NCI-H2227 treated with DMSO at 0.1 percent for 48 hours (cell line): ENCODE measurements at places on chromosomes 12 and 14.
A peak's percentile ranks its signal among the peaks of the same experiment; 100 is the strongest.

GRCh38 chr12:96424601-96425000 is 24.4 kb upstream of the CDK17 start:
- DNase-seq, result no peak

DNA sequence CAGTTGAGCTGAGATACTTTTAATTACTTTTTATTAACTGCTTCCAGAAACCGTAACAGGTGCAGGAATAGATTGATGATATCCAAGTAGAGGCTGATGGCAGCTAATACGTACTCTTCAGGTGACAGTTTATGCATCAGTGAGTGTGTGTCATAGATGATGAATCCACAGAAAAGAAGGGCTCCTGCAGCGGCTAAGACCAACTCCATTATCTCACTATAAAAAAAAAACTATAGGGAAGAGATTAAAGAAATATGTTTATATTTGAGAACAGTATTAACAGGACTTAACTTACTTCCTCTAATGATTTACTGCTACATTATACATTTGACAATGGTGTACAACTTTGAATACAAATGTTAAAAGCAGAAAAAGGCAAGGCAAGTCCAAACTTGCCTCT is 7.4 kb upstream of the LLPH start:
- DNase-seq, result no peak

DNA sequence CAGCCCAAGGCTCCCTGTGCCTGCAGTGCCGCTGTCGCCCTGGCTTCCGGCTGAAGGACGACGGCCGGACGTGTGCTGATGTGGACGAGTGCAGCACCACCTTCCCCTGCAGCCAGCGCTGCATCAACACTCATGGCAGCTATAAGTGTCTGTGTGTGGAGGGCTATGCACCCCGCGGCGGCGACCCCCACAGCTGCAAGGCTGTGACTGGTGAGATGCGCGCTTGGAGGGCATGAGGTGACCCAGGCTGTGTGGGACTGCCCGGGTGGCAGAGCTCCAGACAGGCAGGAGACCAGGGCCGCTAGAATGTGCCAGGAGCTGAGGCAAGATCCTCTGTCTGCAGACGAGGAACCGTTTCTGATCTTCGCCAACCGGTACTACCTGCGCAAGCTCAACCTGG is 19.6 kb upstream of the NXPH4 start:
- DNase-seq, result no peak

DNA sequence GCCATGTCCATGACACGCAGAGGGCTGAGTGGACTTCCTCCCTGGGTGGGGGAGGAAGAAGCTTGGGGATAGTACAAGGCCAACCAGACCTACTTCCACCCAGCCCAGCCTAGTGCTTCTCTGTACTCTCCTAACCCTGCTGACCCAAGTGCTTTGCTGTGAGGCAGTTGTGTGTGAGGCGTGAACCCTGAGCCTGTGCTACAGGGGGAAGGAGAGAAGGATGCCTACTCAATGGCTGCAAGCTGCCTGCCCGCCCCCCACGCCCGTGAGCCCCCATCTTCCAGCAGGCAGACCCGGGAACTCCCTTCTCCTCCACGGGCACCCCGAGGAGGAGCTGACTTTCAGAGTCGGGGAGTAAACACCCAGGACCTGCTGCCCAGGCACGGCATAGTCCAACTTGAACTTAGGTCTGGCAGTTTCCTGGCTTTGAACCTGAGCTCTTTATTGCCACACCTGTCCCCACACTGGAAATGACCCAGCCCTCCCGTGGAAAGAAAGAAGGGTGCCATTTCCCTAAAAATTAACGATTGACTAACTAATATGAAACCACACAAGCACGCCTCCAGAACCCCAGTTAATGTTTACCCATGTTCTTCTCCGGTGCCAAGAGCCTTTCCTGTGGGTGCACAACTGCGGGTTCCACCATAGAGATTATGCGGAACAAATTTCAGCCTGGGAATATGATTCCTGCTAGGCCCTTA is 10.8 kb downstream of the ALDH2 start:
- DNase-seq, result no peak

DNA sequence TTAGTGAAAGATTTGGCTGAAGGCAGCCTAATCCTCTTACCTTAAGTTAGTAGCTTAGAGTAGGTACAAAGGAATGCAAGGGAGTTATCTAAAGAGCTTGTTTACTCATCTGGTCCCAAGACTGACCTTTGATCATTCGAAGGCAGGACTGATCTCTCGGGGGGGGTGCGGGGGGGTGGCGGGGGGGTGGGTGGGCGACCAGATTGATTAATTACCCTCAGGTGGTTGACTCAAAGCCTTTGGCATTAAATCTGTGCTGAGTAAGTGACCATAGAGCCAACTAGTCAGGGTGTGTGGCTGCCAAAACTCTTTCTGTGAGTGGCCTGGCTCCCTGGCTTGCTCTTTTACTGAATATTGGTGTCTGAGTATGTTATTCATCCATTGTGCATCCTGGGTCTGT is 731.9 kb upstream of the FBXO33 start:
- no peak for DNase-seq

DNA sequence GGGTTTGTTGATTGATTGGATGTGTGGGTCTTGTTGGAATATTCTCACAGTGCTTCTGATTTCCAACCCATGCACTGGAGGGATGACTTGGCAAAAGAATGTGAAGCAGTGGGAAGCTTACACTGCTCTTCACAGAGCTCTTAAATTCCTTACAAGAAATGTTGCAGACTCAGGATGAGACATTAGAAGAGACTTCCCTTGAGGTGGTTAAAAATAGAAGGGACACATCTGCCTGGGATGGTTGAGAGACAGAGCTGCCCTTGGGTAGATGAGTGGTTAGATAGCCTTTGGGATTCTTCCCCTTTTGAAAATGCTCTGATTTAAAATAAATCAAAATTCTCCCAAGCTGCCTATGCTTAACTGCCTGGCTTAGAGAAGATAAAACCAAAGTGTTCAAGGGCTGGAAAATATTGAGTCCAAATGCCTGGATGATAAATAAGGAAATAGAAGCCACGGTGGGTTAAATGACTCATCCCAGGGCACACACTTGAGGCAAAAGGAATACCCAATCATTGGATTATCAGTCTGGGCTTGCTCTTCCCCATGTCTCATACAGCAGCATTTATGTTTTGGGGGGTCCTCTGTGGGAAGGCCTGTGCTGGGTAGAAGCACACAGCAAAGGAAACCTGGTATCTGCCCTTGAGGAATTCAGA is 264.3 kb downstream of the AKAP6 start:
- no peak for DNase-seq

DNA sequence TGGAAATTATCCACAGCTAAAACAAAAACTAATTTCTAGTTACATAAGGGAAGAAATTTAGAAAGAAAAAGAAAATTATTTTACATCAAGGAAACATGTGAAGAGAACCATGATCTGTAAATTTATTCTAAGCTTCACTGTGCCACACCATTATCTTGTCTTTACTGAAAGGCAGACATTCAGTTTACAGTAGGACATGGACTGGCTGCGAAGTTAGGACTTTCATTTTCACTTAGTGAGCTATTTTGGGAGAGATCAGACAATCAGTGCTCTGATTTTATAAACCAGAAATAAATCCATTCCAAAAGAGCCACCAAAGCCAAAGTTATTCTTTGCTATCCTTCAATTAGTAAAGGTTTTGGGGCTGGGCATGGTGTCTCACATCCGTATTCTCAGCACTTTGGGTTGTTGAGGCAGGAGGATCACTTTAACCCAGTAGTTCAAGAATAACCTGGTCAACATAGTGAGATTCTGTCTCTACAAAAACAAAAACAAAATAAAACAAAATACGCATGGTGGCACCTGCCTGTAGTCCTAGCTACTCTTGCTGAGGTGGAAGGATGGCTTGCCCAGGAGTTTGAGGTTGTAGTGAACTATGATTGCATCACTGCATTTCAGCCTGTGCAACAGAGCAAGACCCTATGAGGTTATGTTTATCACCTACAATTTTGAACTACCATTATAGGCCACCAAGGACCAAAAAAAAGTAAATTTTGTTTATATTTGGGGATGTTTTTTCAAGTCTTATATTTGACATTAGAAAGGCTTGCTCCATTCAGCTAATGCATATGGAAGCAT is 1084.8 kb upstream of the ATXN7L3B start:
- no peak for DNase-seq

GRCh38 chr12:13241833-13242488 is 45.4 kb downstream of the EMP1 start:
- no peak for DNase-seq

DNA sequence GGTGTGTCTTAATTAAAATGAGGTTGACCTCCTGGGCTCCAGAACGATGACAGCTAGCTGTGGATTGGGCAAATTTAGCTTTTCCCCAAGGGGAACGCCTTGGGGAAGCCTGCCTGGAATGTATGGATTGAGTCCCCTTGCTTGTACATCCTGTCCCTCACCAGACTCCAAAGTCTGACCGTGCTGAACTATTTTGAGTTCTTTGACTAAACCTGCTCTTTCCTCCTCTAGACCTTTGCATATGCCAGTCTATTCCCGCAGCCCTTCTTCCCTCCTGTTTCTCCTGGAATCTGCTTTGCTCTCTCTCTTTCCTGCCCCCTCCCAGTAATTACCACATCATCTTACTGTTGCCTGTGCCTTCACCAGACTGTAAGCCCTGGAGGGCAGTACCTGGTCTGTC is 11.5 kb upstream of the KDM2B start:
- DNase-seq, result no peak

DNA sequence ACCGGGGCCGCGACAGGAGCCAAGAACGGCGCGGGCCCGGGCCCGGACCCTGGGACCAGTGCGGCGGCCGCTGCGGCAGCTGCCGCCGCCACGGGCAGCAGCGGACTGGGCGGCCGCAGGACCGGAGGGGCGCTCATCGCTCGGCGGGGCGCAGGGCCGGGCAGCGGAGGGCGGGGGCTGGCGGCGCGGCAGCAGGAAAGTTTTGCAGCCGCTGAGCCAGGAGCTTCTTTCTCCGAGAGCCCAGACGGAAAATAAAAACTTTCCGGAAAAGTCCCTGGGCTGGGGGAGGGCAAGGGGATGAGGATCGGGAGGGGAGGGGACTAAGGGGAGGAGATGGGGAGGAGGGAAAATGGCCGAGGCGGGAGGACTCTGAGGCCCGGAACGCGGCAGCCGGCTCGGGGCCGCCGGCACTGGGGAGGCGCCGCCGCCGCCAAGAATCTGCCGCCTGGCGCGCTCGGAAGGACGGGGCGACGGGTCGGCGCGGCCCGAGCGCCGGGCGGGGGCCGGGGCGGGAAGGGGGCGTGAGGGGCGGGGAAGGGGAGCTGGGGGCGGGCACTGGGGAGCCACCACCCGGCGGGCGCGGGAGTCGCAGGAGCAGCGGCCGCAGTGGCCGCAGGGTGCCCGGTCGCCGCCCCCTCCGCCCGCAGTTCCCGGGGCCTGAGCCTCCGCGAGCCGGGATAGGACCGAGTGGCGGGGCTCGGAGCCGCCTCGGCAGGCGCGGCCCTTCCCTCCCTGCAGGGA is at the start of gene PRKD1:
Gene PRKD1, minus strand, starts transcription at position 472 of the 741 bp plus-strand sequence.
- peak; percentile 72 for DNase-seq

- no peak for DNase-seq
Observed at GRCh38 chr14:52307376-52307775, 6.7 kb upstream of the PTGER2 start.

DNA sequence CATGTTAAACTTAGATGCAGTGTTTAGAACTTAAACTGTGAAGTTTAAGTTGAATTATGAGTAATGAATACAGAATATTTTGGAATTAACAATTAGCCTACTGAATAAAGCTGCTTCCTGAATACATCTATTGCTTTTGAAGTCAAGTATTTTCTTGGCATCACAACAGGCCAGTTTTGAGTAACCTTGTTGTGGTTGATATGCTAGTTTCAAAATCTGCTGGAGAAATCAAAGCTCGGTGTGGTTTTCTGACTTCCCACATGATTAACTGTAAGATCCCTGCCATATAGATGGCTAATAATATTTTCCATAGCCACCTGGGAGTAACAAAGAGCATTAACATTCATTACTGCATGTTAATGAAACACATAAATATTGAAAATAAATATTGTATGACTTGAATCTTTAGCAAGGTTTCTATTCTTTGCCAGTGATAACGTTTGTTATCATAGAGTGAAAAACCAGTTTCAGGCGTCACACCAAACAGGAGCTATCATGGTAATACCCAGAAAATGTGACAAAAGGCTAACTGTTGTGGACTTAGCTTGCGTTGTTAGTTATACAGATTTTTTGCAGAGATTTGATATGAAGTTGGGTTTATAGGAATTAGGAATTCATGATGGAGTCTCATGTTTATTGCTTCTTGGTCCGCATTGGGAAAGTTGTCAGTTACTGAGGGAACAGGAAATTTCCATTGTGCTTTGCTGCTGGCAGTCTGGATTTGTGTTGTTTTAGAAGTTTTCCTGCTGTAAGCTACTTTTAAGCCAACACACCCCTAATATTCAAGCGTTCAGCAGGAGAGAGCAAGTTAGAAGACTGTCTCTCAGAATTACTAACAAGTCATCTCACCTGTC is 32.1 kb downstream of the PPFIBP1 start:
- no peak for DNase-seq

- no peak for DNase-seq
Observed at GRCh38 chr12:130672089-130672820, 43.8 kb downstream of the RIMBP2 start.

GRCh38 chr12:105030820-105031807 is 45.0 kb downstream of the NOPCHAP1 start:
- DNase-seq, result no peak

DNA sequence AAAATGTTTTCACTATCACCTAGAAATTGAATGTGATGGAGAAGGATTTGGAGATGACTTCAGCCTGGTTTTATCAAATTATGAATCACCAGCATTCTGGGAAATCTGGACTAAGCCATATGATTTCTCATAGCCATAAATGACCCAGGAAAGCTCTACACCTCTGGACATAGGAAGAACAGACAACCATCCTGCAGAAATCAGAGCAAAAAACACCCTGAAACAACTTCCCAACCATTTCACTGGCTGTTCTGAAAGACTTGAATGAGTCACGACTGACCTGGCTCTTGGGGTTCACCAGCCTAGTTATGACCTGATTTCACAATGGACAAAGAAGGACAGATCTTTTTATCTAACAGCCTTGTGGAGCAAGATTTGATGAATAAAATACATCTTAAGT is 123.8 kb downstream of the KCNH5 start:
- no peak for DNase-seq

DNA sequence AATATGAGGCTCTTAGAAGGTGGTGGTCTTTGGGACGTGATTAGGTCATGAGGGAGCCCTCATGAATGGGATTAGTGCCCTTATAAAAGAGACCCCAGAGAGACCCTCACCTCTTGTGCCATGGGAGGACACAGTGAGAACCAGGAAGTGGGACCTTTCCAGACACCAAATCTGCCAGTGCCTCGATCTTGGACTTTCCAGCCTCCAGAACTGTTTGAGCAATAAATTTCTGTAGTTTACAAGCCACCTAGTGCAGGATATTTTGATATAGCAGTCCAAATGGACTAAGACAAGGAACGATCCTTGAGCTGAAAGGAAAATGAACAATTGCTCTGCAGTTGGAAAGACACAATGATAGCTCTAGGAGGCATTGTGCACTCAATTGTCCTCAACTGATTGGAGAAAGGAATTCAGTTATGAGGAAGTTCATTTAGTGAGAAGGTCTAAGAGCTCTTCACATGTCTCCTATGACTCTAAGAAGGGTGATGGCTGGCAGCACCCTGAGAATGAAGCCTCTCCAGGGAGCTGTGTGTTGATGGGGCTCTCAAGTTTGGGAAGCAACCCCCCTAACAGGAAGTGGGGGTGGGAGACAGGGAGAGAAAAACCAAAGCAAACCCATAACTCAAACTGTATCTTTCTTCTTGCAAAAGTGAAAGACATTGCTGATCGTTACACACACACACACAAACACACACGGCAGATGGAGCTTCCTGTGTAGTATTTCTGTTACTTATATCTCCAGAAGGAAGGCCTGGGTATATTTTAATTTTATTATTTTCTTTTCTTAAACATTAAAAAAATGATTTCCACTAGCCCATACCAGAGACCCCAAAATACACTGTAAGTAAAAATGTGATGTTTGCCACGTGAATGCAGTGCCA is 21.0 kb downstream of the CHST11 start:
- no peak for DNase-seq

GRCh38 chr14:61360796-61361525 is 39.6 kb downstream of the PRKCH start:
- DNase-seq, result no peak
